ENCODE measurements at places on chromosomes 7 and 10. TPM values are rescaled to one million over a fixed set of nuclear protein-coding genes. Genes with fewer than 3 reads are reported as not detected.

The ARHGEF35 gene
- total RNA-seq: 4.3 TPM

The TAS2R5 gene
- total RNA-seq: 1.2 TPM

The PSTK gene
- 2.1 TPM for total RNA-seq

The ZNF398 gene
- total RNA-seq: 17.3 TPM

The SORCS3 gene
- not detected for total RNA-seq

The ZYX gene
- total RNA-seq: 167 TPM

The ZNF239 gene
- 6.3 TPM for total RNA-seq

The KAZALD1 gene
- not detected for total RNA-seq

The AKR1C8 gene
- total RNA-seq: not detected

The HYAL4 gene
- not detected for total RNA-seq

The ZDHHC16 gene
- total RNA-seq: 26.9 TPM

The CNPY1 gene
- total RNA-seq: not detected

The MACROH2A2 gene
- total RNA-seq: 19.3 TPM

The HSPB1 gene
- 726 TPM for total RNA-seq

The UCN3 gene
- not detected for total RNA-seq

The UPK3B gene
- 1.7 TPM for total RNA-seq

The LIPN gene
- total RNA-seq: not detected

The ADK gene
- total RNA-seq: 13.7 TPM

The ABCC2 gene
- 0.46 TPM for total RNA-seq

The GRM3 gene
- total RNA-seq: not detected

The NCF1 gene
- 1.0 TPM for total RNA-seq

The H2BK1 gene
- total RNA-seq: not detected
